Left lung (tissue), 14 donors: ENCODE measurements at places on chromosomes 3 and 15.

DNA sequence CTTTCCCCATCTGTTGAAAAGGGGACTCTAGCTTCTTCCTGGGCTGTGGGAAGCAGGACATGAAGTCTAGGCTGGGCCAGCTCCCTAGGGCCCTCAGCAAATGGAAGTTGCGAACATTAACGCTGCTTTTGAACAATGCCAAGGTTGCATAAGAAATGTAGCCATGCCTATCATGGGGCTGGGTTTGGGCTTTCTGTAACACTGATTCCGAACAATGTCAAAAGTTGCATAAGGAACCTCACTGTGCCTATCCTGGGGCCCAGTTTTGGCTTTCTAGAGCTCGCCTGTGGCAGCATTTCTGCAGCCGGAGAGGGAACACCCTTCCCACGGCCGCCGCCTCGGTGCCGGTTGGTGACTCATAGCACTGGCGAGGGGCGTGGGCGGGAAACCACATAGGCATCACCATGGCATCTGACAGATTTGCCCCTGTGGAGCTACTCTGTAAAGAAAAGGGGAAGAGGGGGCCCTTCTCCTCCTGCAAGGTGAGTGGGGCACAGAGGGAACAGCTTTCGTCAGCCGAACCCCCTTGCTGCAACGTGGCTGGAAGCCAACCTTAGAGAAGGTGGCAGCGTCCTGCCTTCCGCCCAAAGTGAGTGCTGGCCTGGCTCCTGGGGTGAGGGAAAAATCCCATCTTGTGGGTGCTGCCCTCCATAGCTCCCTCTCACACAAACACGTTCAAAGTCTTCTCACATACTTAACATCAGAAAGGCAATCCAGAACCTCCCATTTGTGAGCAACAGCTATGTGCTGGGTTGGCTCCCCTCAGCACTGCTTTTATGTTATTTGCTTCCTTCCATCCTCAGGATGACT is 46.6 kb upstream of the ATP2B2 start:
- no peaks in the 10 kb centered on the region for H3K4me1 ChIP-seq
- peak; percentile 84 for DNase-seq
- H3K36me3 ChIP-seq: no peaks in the 10 kb centered on the region
- no peak overlapping the region for H3K4me3 ChIP-seq
- no peaks in the 10 kb centered on the region for H3K27me3 ChIP-seq

- no peak overlapping the region for H3K27ac ChIP-seq
- H3K4me1 ChIP-seq: no peaks in the 10 kb centered on the region
- H3K36me3 ChIP-seq: no peaks in the 10 kb centered on the region
- H3K4me3 ChIP-seq: no peak overlapping the region
- no peak for DNase-seq
- no peaks in the 10 kb centered on the region for H3K27me3 ChIP-seq
Measured at GRCh38 chr3:29128001-29128400, 152.9 kb upstream of the RBMS3 start.

GRCh38 chr3:46759239-46760167 is 41.8 kb upstream of the PRSS50 start:
- no peaks in the 10 kb centered on the region for H3K36me3 ChIP-seq
- no peak for DNase-seq
- H3K27ac ChIP-seq: no peak overlapping the region
- no peaks in the 10 kb centered on the region for H3K4me1 ChIP-seq

GRCh38 chr3:193962986-193963685 is 172.8 kb upstream of the HES1 start:
- H3K27me3 ChIP-seq: no peaks in the 10 kb centered on the region
- H3K4me1 ChIP-seq: no peaks in the 10 kb centered on the region
- H3K27ac ChIP-seq: no peak overlapping the region
- DNase-seq: no peak

GRCh38 chr3:172087198-172087597 is 47.8 kb downstream of the FNDC3B start:
- peak overlapping the region; percentile 63 for H3K27ac ChIP-seq
- no peak overlapping the region for H3K4me3 ChIP-seq
- peaks cover 5% of the 10 kb centered on the region for H3K4me1 ChIP-seq
- DNase-seq: no peak
- H3K36me3 ChIP-seq: peaks cover 9% of the 10 kb centered on the region

GRCh38 chr3:78427303-78427702 is 1340.5 kb downstream of the ROBO1 start:
- DNase-seq: no peak
- H3K4me3 ChIP-seq: no peak overlapping the region
- no peak overlapping the region for H3K27ac ChIP-seq
- H3K4me1 ChIP-seq: no peaks in the 10 kb centered on the region
- no peaks in the 10 kb centered on the region for H3K36me3 ChIP-seq
